ENCODE measurements at places on chromosomes 6 and 20.

DNA sequence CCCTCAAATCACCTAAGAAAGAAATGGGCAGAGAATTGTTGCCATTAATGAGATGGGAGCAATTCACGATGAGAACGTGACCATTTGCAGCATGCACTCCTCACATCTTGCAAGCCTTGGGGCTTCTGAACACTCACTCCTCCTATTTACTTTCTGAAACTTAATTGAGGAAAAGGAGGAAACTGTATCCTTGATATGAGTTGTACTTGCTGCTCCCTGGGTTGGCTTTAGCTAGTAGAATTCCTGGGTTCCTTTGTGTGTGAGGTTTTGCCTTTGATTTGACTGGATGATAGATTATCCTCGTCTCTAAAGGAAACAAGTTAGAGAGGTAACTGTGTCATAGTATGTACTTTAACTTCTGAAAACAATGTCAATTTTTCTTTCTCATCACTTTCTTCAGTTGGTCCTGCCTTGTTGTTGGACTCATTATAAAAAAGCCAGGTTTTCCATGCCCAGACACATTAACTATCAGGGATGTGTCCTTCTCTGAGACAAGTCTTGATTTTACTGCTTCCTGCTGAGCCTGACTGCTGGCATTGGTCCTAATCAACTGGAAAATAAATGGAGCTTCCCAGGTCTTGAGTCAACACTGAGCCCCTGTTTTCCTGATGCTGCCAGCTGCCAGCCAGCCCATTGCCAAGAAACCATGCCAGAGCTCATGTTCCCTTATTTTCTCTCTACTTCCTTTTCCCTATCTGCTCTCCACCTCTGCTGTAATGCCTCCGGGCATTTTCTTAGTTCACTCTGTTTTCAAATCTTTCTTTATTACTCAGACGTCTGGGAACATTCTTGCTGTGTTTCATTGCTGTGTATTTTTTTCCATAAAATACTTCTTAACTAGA lies 6.0 kb upstream of the MRAP2 start:
- DNase-seq = peak; percentile 33

GRCh38 chr6:153340568-153340967 lies 209.5 kb upstream of the RGS17 start:
- DNase-seq = no peak

- no peak for DNase-seq
These were observed 116.5 kb upstream of the CBLN4 start for GRCh38 chr20:56121850-56122249.

DNA sequence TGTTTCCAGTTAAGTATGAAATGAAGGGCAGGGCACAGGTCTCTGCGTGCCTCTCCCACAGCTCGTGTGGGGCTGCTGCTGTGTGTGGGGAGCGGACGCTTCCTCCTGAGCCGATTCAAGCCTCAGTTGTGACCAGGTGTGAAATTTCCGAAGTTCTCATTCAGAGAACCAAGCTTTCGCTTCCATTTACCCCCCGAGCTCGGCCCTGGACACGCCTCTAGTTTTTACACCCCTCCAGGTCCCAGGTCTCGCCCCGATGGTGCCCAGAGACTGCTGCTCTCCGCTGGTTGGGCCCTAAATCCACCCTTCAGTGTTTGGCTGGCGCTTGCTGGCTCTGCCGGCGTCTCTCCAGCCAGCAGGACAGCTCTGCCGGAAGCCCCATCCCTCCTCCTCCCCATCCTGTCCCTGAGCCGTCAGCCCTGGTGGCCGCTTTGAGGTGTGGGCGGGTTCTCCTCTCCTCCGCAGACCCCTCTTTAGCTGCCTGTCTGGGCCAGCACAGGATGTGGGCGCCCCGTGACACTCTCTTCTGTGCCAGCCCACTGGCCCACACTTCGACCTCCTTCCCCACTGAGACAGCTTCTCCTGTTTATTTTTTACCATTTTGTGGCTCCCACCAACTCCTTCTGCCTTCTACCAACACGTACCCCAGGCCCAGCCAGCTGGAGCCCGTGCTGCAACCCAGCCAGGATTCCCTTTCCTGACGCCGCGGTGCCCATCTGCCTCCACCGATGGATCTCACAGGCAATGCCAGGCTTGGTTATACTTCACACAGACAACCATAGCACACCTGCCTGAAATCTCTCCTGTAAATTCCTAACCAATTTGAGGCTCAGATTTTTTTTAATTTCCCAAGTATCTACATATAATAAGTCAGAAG lies 142.8 kb downstream of the DLL1 start:
- no peak for DNase-seq

GRCh38 chr20:61668065-61668650 lies 397.5 kb downstream of the TAF4 start:
- DNase-seq = no peak

- no peak for DNase-seq
These were observed 12.4 kb downstream of the DAAM2 start for GRCh38 chr6:39804466-39805065.

DNA sequence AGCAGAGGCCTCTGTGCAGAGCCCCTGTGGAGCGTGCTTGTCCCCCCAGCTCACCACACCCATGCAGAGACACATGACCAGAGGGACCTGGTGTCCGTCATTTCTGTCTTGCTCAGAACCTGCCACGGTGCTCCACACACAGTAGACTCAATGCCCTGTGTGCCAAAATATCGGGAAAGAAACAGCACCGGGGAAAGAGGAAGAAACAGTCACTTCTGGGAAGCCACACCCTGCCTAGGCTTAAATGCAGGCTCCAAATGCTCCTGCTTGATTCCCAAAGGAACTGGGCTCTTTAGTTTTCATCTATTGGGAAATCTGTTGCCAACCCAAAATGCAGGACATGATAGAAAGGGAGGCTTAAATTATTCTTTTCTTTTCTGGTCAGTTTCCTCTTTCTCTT lies 503.9 kb downstream of the CD83 start:
- no peak for DNase-seq

GRCh38 chr6:55866128-55866527 lies 9.3 kb downstream of the BMP5 start:
- peak; percentile 38 for DNase-seq

DNA sequence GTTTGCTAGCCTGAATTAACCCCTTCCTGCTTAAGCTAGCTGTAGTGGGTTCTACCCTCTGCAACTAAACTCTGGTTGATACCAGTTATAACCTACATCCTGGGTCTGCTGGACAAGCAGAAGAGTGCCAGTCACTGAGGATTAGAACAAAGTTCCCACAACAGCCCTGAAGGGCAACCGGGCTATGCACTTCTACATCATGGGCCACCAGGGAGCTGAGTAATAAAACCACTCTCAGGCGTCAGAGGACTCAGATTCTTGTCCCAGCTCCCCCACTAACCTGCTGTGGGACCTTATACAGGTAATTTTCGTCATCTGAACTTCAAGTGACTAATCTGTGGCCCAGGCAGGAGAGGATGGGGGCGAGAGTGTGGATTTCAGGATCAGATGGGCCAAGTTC lies 56.8 kb downstream of the EYA2 start:
- DNase-seq = no peak

- no peak for DNase-seq
These were observed 26.6 kb upstream of the TGM2 start for GRCh38 chr20:38191654-38192053.

- DNase-seq = no peak
These were observed 1.7 kb upstream of the BLCAP start for GRCh38 chr20:37529214-37529967.
